NCI-H2081 (cell line): ENCODE measurements at places on chromosomes 5 and 9.

DNA sequence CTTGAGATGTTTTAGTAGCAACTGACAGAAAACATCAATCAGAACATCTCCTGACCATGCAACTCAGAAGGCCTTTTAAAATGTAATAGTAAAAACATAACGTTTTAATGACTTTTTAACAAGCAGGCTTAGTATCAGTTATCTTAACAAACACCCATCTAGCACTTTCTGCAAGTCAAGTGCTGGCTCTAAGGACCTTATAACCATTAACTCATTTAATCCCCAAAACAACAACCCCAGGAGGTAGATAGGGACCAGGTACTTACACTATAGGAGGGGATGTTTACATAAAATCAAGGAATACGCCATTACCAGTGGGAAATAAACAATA, 41.8 kb downstream of the ROR2 start:
- no peak for DNase-seq

DNA sequence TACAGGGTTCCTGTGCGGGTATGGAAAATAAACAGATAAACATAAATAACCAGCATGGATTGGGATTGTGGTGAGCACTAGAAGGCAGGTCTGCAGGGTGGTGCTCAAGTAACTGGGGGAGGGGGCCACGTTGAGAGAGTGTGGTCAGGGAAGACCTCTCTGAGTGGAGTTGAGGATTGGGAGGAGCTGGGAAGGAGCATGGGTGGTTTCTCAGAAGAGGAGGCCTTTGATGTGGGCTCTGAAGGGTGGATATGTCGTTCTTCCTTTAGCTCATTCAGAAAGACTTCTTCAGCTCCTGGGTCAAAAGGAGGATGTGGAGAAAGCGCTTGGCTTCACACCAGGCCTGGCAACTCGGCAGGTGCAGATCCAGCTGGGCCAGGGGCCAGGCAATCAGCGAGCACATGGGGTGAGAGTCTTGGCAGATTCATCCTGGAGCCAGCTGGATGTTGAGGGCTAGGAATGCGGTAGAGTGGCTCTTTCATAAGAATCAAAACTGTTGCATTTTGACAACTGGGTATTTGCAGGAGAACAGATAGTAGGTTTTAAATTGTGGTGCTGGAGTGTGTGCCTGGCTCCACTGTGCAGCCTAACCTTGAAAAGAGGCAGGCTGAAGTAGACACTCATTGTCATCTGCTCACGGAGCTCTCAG, 71.7 kb downstream of the PCSK5 start:
- peak; percentile 39 for DNase-seq

DNA sequence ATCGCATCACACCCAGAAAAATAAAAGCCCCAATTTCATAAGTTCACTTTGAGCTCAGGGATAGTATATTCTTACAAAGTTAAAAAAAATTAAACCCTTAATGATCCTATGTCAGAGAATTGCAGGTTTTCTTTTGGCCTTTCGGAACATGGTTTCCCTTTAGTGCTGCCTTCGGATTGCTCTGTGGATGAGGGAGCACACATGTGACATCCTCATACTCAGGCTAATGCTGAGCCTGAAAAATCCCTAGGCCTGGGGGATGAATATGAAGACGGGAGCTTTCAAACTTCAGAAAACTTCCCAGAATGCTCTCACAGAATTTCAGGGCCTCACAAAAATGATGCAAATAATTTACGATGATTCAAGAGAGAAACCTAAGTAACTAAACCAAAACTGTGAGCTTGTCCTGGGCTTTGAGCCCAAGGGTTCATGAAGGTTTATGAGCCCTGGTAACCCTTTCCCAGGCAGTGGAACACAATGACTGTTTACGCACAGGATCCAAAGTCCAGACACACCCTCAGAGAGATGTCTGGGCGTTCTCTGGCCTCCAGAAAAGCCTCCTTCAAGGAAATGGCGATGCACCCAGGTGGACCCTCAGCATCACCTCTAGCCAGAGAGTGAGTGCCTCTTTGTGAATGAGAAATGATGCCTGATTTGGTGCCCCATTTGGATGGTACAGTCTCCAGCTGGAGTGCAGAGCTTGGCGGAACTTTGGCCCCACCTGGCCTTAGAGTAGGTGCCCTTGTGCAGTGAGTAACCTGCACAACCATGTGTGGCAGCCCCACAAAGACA, 145.4 kb downstream of the ENTREP1 start:
- DNase-seq, result no peak

DNA sequence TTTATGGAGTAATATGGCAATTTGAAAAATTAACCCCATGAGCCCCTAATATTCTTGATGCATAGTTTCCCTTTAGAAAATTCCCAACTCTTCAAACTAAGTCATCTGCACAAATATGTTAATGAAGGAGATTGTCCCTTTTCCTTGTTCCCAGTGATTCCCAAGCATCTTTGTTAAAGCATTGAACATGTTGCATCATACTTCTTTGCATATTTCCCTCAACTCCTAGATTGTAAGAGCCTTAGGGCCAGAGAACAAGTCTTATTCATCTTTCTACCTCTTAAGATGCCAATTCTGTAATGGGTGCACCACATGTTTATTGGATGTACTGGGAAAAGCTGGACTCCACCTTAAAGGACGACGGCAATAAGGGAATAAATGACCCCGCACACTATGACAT, 223.4 kb downstream of the PLK2 start:
- no peak for DNase-seq

DNA sequence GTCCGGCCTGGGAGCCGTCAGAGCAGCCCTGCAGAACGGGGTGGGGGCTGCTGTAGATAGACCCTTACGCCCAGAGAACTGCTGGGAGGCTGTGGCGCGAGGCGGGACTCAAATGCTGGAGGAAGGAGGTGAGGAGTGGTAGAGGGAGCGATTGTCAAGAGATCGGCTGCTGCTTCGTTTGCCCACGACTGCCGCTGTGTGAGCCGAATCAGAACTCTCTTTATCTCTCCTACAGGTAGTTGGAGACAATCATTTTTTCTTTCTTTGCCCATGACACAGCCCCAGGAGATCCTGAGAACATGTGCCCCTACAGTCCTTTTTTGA, 456 bp downstream of the ZNF79 start:
- peak; percentile 41 for DNase-seq

DNA sequence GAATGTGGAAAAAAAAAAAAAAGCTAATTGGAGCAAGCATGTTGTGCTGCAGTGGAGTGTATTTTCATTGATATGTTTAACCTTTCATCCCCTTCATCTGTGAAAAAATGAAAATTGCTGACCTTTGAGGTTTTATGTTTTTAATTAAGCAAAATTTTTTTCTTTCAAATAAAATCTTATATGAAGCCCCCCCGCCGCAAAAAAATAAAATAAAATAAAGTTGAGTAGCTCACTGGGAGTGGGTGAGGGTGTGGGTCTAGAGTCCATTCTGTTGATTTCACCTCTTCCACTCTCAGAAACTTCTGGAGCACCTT, 43.3 kb downstream of the TEK start:
- DNase-seq, result no peak

- no peak for DNase-seq
Measured at GRCh38 chr9:113238859-113239232, 17.5 kb downstream of the SLC31A1 start.

GRCh38 chr9:137167277-137167746, 2.5 kb downstream of the LRRC26 start:
- DNase-seq, result no peak

DNA sequence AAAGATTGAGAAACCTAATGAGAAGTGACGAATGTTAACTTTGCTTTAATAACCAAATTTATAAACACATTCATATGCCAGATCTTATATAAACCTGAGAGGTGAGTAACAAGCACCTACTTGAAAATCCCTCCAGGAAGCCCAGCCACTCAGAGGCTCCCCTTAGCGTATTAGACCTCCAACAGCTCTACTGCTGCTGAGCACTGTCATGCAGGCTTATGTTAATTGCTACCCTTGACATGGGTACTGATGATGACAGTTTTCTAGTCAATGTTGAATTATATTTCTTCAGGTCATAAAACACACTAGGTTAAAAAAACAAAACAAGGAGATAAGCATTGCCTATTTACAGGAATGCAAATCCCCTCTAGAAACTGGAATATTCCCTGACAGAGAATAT, 161.2 kb downstream of the MPDZ start:
- no peak for DNase-seq

DNA sequence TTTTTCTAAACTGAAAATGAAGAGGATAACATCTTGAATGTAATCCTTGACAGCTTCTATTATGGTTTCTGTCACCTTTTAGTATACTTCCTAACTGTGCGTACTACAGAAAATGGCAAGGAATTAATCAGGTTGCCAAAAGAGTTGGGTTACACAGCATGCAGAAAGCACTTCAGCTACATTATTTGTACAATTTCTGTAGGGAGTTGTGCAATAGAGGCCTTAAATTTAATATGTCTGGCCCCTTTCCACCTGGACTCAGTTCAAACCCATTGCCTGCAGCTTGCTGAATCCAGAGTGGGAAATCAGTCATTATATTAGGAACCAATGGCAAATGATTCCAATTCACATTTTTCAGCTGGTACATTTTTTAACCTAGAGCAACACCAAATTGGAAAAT, 549.7 kb downstream of the CSNK1G3 start:
- DNase-seq, result peak; percentile 96

- DNase-seq, result no peak
Measured at GRCh38 chr9:87587356-87587745, 89.7 kb downstream of the DAPK1 start.

- no peak for DNase-seq
Measured at GRCh38 chr5:3190433-3190832, 405.2 kb upstream of the IRX1 start.

- no peak for DNase-seq
Measured at GRCh38 chr9:83299571-83299970, 236.6 kb upstream of the RASEF start.

GRCh38 chr9:137632230-137633161, 13.7 kb downstream of the EHMT1 start:
- DNase-seq, result no peak

- no peak for DNase-seq
Measured at GRCh38 chr9:78150312-78150982, 85.4 kb upstream of the CEP78 start.
